ENCODE measurements at places on chromosomes 13 and 19.

- H3K4me3 ChIP-seq = peak overlapping the region; percentile 76
- H3K27me3 ChIP-seq = no peaks in the 10 kb centered on the region
- DNase-seq = no peak
- peaks cover 18% of the 10 kb centered on the region for H3K36me3 ChIP-seq
- no peak overlapping the region for H3K27ac ChIP-seq
Measured at GRCh38 chr19:16571822-16572331, 338 bp downstream of the SLC35E1 start.

DNA sequence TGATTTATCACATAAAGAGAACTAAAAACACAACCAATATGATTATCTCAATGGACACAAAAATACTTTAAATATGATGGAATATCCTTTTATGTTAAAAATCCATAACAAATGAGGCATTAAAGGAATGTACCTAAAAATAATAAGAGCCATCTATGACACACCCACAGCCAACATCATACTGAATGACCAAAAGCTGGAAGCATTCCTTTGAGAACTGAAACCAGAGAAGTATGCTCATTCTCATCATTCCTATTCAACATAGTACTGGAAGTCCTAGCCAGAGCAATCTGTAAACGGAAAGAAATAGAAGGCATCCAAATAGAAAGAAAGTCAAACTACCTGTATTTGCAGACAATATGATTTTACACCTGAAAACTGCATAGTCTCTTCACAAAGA is 671.0 kb downstream of the SLITRK1 start:
- no peaks in the 10 kb centered on the region for H3K36me3 ChIP-seq
- no peak for DNase-seq
- no peaks in the 10 kb centered on the region for H3K4me1 ChIP-seq
- H3K4me3 ChIP-seq = no peak overlapping the region

- H3K4me3 ChIP-seq = peak within 1 kb of the TSS; percentile 78
- peaks cover 38% of the 10 kb centered on the region for H3K4me1 ChIP-seq
- DNase-seq = peak; percentile 66
- peak within 1 kb of the TSS; percentile 52 for H3K27ac ChIP-seq
Measured at GRCh38 chr19:41993612-41994483, at the start of gene ATP1A3. Gene ATP1A3 (minus strand): TSS chr19:41994230. CDS start chr19:41994076, 154 bp downstream.

DNA sequence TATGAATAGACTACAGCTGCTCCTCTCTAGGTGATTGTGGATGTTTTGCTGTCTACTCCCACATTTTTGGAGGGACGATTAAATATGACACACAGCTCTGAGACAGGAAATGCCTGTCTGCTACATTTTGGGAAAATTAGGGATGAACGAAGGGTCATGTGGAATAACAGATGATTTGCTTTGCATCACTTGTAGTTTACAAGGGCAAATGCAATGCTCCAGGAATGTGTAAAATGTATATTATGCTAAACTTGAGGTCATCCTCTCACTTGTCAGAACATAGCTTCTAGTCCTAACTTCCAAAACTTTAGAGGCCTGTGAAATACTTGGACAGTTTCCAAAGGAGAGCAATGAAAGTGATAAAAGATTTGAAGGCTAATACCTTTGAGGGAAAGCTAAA is 284.2 kb upstream of the DACH1 start:
- no peaks in the 10 kb centered on the region for H3K27me3 ChIP-seq
- no peak overlapping the region for H3K4me3 ChIP-seq
- H3K27ac ChIP-seq = no peak overlapping the region
- no peaks in the 10 kb centered on the region for H3K4me1 ChIP-seq

DNA sequence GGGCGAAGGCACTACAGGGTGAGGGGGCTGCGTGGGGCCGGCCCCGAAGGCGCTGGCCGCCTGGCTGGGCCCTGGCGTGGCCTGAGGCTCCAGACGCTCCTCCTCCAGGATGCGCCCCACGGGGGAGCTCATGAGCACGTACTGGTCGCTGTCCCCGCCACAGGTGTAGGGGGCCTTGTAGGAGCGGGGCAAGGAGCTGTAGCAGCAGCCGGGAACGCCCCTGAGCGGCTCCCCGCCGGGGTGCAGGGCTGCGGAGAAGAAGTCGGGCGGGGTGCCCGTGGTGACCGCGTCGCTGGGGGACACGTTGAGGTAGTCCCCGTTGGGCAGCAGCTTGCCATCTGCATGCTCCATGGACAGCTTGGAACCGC is 3.0 kb downstream of the IRS2 start:
- no peak overlapping the region for H3K4me3 ChIP-seq
- no peaks in the 10 kb centered on the region for H3K36me3 ChIP-seq
- no peak overlapping the region for H3K27ac ChIP-seq

DNA sequence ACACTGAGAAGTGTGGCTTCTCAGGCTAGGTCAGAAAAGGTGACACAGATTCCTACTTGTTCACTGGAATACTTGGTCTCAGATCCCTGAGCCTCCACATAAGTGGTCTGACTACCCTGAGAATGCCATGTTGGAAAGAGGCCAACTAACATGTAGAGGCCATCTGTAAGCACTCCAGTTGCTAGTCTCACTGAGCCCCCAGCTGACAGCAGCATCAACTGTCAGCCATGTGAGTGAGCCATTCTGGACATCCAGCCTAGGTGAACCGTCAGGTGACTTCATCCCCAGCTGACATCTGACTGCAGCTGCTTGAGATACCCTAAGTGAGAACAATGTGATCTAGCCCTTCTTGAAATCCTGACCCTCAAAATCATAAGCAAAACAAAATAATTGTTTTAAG is 18.1 kb upstream of the ARL11 start:
- peaks cover 2% of the 10 kb centered on the region for H3K36me3 ChIP-seq
- peaks cover 1% of the 10 kb centered on the region for H3K27me3 ChIP-seq
- H3K4me1 ChIP-seq = no peaks in the 10 kb centered on the region
- DNase-seq = no peak

- peaks cover 3% of the 10 kb centered on the region for H3K4me1 ChIP-seq
- no peak overlapping the region for H3K4me3 ChIP-seq
- H3K27me3 ChIP-seq = peaks cover 9% of the 10 kb centered on the region
Measured at GRCh38 chr19:7883796-7884570, 4.3 kb upstream of the LRRC8E start.

DNA sequence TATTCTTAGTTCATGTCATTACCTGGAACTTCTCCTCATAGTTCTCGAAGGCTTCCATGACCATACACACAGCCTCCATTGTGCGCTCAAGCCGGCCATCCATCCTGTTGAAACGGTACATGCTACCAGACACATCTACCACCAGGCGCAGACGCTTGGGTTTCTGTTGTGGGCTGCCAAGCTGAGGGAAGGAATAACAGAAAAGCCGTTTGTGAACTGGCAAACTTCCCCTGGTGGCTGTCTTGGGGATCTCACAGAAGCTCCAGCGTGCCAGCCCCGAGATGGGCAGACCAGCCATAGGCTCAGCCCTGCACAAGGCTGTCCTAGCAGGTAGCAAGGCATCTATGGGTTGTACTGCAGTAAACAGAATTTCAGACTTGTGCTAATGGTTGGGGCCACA is 130.1 kb downstream of the RGCC start:
- DNase-seq = no peak
- no peak overlapping the region for H3K27ac ChIP-seq
- no peaks in the 10 kb centered on the region for H3K27me3 ChIP-seq

DNA sequence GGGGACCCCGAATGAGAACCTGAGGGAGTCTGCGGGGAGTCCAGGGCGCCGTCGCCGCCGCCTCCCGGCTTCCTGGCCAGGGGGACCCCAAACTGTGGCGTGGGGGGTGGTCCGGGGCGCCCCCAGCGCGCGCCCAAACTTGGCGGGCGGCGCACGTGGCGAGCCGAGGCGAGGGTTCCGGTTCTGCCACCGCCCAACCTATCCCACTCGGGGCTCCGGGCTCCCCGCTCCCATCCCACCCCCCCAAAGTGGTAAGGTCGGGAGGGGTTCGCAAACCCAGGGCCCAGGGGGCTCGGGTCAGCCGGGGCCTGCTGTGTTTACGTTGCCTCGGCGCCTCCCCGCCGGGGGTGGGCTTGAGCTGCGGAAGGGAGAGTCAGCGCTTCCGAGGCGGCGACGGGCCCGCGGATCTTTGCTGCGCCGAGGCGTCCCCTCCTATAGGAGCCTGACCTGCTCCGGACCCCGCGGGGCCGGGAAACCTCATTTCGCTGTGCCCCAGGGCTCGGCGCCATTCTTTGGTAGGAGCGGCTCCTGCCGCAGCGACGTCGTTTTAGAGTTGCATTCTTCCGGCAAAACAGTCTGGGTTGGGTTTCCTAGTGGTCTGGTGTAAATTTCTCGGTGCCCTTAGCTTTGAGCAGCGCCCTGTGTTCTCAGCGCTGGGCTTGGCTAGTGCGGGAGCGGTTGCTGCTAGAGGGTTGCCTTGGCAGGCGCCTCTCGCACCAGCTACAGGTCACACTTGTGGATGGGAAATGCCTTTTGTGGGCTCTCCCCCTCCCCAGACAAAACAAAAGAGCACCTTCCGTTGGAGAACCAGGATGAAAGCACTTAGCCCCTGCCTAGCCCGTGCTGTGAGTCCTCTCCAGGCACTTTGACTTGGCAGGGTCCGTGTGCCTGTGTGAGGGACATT is 1.2 kb downstream of the DAZAP1 start:
- H3K27me3 ChIP-seq = peaks cover 4% of the 10 kb centered on the region
- H3K36me3 ChIP-seq = no peaks in the 10 kb centered on the region
- peak; percentile 41 for DNase-seq
- peak overlapping the region; percentile 88 for H3K4me3 ChIP-seq

- H3K27ac ChIP-seq = peak overlapping the region; percentile 49
- DNase-seq = no peak
- H3K4me3 ChIP-seq = no peak overlapping the region
- H3K36me3 ChIP-seq = peaks cover 31% of the 10 kb centered on the region
- peaks cover 21% of the 10 kb centered on the region for H3K4me1 ChIP-seq
Measured at GRCh38 chr19:47631681-47632446, 22.9 kb downstream of the BICRA start.

GRCh38 chr13:110716247-110716515 is 2.7 kb downstream of the ING1 start:
- peak overlapping the region; percentile 95 for H3K27ac ChIP-seq
- DNase-seq = no peak
- peaks cover 5% of the 10 kb centered on the region for H3K36me3 ChIP-seq
- peaks cover 25% of the 10 kb centered on the region for H3K4me1 ChIP-seq
- H3K27me3 ChIP-seq = no peaks in the 10 kb centered on the region
- peak overlapping the region; percentile 97 for H3K4me3 ChIP-seq

DNA sequence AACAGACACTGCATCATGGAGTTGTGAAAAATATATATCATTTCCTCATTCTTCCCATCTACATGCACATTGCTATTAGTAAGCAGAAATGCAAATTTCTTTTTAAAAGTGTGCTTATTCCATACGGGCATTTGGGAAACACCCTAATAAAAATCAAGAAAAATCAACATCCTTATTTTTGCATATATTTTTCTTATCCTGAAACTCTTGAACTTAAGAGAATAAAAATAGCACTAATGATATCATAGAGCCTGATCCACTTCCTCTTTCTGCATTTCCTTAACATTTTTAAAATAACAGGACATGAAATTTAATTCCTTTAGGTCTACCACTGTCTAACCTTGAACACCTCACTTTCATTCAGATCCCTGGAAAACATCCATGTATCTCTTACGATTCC is 123.3 kb downstream of the VWA8 start:
- no peaks in the 10 kb centered on the region for H3K27me3 ChIP-seq
- DNase-seq = no peak
- H3K27ac ChIP-seq = peak overlapping the region; percentile 16
- H3K4me3 ChIP-seq = no peak overlapping the region

DNA sequence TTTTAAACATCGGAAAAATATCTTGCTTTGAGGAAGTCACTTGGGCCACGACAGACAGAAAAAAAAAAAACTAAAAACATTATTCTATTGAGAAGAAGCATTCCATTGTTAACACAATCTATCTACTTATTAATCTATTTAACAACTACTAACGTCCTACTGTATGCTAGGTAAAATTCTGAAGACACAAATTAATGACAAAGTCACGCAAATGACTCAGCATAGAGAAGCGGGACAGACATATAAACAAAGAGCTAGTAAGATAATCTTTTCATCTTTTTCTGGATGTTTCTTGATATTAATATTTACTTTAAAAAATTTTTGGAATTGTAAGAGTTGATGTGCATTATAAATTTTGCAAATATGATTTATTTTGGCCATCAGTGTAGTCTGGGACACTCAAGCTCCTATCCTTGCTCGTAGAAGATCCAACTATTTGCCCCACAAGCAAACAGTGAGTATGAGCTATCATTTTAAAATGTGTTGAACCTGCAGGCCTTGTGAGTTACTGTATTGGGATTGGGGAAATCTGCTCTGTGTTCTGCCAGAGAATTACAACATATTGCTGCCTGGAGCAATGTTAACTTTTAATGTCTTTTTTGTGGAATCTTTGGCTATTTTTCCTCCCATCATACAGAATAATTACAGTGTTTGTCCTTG is 109.1 kb downstream of the PCDH9 start:
- no peaks in the 10 kb centered on the region for H3K4me1 ChIP-seq
- no peak overlapping the region for H3K4me3 ChIP-seq
- DNase-seq = no peak

GRCh38 chr13:94061301-94061700 is 418.2 kb downstream of the DCT start:
- no peaks in the 10 kb centered on the region for H3K36me3 ChIP-seq
- no peak overlapping the region for H3K27ac ChIP-seq
- no peak for DNase-seq
- no peaks in the 10 kb centered on the region for H3K4me1 ChIP-seq
- no peak overlapping the region for H3K4me3 ChIP-seq

DNA sequence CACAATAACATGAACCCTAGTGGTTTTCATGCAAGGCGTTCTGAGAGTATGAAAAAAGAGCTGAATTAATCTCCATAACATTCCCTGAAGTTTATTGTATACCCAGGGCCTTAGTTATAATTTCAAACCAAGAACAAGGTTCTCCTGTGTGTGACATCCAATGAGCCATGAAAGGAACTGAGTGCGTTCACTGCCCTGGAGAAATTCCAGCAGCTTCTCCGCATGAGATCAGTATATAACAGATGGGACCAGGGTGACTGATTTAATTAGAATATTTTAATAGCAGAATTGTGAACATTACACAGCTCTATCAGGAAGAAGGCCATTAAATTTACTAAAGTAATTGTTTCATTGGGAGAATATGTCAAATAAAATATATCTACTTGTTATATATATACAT is 1190.5 kb upstream of the SLC10A2 start:
- H3K27ac ChIP-seq = no peak overlapping the region
- no peaks in the 10 kb centered on the region for H3K36me3 ChIP-seq
- H3K27me3 ChIP-seq = no peaks in the 10 kb centered on the region
- H3K4me1 ChIP-seq = no peaks in the 10 kb centered on the region
- H3K4me3 ChIP-seq = no peak overlapping the region

GRCh38 chr19:24074720-24075454 is 12.1 kb upstream of the ZNF254 start:
- no peak for DNase-seq
- H3K4me1 ChIP-seq = peaks cover 2% of the 10 kb centered on the region
- H3K4me3 ChIP-seq = no peak overlapping the region
- H3K36me3 ChIP-seq = peaks cover 46% of the 10 kb centered on the region
- no peak overlapping the region for H3K27ac ChIP-seq

DNA sequence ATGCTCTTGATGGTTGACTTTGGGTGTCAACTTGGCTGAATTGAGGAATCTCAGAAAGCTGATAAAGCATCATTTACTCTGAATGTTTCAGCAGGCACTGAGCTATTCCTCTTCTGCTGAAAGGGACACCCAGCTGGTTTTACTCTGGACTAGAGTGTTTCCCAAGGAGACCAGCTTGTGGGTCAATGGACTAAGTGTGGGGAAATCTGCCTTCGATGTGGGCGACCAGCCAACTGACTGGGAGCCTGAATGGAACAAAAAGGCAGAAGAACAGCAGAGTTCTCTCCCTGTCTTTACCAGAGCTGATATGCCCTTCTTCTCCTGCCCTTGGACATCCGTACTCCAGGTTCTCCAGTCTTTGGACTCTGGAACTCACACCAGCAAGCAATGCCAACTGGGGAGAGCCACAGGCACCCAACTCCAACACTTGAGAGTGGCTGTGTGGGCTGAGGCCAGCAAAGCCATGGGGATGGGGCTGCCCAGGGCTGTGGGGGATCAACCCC is 32.2 kb downstream of the MRPL57 start:
- no peak overlapping the region for H3K4me3 ChIP-seq
- H3K27ac ChIP-seq = no peak overlapping the region
- DNase-seq = no peak
- H3K27me3 ChIP-seq = peaks cover 16% of the 10 kb centered on the region
- H3K36me3 ChIP-seq = no peaks in the 10 kb centered on the region
- H3K4me1 ChIP-seq = no peaks in the 10 kb centered on the region

Measured in memory B cell (primary cell).